EH (cell line): ENCODE measurements at places on chromosomes 1 and 21.

- no peak for DNase-seq
Measured at GRCh38 chr1:191152776-191153175, 675.1 kb upstream of the BRINP3 start.

GRCh38 chr1:44049839-44050238 is 18.6 kb upstream of the SLC6A9 start:
- peak; percentile 95 for DNase-seq

DNA sequence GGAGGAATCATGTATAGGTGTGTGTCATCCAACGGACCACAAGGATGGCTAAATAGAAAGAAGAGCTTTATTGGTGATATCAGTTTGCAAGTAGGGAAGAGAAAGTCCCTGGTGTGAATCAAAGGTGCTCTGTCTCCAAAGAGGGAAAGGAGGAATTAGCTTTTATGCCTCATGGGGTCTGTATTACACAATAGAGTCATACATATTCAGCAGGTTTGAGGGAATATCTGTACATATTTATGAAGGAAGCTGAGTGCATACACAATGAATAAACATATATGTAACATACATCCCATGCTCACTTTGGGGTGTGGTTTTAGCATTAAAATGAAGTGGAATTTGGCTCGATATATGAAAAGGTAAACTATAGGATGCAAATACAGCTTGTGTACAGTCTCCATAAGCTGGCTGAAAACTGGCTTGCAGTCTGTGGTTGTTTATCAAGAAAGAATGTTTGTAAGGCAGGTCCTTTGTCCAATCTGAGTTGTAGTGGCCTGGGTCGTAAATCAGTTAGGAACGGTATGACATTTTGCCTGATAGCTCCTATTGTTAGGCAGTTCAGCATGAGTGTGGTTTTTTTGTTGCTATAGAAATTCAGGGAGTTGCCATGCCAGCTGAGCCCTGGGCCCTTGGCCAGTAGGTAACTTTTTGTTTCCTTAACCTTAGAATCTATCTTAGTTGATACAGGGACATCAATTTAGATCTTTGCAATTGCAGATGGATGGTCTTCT is 198.0 kb upstream of the ZP4 start:
- DNase-seq: no peak

DNA sequence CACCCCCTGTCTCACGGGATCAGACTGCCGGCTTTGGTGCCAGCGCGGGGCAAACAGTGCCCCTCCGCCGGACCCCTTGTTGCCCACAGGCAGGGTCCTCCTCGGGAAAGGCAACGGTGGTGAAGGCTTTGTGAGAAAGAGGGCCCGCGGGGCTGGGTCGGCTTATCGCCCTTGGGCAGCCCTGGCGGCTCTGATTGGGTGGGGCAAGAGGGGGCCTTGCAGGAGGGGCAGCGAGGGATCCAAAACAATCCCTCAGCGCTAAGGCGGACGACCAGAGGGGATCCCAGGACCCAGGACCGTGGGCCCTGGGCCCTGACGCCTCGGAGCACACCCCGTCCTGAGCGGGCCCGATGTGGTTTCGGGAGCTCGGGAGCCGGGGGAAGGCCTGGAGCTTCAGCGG is 3.9 kb upstream of the ZNF678 start:
- no peak for DNase-seq

DNA sequence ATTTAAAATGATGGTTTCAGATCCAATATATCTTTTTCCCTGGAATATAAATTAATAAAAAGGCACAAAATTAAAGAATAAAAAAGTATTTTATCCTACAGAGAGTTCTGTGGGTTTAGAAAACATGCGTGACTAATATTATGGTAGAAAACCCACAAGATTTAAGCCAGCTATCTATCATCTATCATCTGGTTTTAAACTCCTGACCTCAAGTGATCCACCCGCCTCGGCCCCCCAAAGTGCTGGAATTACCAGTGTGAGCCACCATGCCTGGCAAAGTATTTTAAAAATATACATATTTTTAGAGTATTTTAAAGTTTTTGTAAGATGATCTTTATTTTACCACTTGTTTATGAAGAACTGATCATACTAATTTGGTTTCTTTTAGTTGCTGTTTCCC is 79.5 kb downstream of the NRIP1 start:
- no peak for DNase-seq

GRCh38 chr21:31387560-31388186 is 43.6 kb upstream of the TIAM1 start:
- no peak for DNase-seq

DNA sequence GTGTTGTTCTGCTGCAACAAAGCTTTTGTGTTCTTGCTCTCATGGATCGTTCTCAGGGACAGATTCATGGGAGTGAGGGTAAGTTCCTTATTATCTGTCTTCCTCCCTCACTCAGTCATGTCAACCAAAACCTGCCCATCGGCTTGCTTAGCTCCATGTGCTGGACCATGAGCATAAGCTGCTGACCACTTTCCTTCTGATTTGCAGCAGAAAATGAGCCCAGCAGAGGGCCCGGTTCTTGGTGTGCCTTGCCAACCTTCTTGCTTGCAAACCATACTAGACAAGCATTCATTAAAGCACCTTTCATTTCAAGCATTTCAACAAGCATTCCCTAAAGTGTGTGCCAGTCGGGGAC is 64.0 kb upstream of the COA6 start:
- no peak for DNase-seq

DNA sequence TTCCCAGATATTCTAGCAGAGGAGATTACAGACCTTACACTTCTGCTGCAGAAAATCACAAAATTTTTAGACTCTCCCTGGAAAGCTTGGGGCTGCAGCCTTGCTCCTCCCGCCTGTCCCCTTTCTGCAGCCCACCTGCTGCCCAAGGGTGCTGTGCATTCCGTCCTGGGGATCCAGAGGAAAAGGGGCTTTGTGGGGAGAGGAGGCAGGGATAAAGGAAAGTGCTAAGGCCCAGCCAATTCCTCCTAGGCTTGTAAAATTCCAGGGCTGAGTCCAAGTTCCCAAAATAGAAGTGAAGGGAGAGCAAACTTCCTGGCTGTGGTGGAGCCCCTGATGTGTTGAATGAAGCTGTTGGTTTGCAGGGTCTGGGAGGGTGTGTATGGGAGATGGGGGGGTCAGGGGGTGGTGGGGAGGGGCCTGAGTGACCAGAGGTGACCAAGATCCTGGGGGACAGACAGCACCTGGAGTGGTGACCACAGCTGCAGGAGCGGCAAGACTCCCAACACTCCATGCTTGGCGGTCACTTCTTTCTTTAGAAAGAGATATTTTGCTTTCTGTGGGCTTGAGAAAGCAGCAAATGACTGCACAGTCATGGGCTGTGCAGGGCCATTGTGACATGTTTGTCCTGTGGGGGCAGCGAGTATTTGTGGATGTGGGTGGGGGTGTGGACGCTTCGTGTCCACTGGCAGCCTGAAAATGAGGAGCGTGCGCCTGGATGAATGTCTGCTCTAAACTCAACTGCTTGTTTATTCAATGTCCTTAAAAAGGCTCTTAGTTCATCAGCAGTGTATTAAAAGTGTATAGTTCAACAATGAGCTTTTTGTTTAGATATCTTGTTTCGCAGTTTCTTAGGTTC is 68.4 kb downstream of the TLR5 start:
- DNase-seq: peak; percentile 26

GRCh38 chr1:234868296-234869147 is 258.5 kb upstream of the IRF2BP2 start:
- no peak for DNase-seq

DNA sequence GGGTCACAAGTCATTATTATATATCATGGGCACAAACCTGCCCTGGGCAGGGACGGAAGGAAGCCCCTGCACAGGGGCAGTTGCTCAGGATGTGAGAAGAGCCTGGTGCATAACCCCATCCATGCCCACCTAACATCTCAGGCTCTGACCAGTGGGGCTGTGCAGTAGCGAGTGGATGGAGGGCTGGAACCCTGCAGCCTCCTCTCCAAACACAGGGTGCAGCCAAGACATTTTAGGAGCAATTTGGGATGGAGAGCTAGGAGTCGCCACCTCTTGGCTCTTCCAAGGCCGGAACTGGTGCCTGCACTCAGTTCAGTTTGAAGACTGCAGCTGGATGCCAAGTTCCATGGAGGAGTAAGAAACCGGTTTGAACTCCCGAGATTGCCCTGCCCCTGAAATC is 2.8 kb downstream of the MX1 start:
- DNase-seq: no peak

DNA sequence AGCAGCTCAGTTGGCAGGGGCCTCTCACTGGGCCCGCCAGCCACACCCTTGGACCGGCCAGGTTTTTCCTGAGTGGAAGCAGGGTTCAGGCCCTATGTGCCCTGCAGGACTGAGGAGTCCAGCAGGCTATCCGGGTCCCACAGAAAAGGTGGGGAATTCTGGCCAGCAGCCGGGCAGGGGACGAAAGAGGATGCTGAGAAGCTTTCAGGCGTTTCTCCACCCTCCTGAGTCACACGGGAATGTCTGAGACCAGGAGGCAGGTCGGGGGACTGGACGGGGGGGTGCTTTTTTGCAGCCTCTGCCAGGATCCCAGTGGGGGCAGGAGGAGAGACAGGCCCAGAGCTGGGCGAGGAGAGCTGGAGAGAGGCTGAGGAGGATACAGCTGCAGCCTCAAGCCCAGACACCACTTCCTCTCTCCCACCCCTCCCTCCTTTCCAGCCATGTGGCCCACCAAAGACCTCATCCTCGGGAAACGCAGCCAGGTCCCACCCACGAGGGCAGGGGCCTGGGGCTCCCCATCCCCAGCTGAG is 105.4 kb downstream of the SPSB1 start:
- peak; percentile 64 for DNase-seq

- no peak for DNase-seq
Measured at GRCh38 chr1:152942161-152942560, 4.8 kb upstream of the SPRR5 start.

DNA sequence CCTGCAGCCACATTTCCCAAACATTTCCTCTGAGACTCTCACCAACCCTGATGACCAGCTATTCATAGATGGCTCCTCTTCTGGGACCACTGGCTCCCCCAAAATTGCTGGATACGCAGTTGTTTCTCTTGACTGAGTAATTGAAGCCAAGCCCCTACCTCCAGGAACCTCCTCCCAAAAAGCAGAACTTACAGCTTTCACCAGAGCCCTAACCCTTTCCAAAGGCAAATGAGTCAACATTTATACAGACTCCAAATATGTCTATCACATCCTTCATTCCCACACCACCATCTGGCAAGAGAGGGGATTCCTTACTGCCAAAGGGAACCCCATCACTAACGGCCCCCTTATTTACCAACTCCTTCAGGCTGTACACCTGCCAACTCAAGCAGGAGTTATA is 20.3 kb upstream of the CA6 start:
- no peak for DNase-seq

DNA sequence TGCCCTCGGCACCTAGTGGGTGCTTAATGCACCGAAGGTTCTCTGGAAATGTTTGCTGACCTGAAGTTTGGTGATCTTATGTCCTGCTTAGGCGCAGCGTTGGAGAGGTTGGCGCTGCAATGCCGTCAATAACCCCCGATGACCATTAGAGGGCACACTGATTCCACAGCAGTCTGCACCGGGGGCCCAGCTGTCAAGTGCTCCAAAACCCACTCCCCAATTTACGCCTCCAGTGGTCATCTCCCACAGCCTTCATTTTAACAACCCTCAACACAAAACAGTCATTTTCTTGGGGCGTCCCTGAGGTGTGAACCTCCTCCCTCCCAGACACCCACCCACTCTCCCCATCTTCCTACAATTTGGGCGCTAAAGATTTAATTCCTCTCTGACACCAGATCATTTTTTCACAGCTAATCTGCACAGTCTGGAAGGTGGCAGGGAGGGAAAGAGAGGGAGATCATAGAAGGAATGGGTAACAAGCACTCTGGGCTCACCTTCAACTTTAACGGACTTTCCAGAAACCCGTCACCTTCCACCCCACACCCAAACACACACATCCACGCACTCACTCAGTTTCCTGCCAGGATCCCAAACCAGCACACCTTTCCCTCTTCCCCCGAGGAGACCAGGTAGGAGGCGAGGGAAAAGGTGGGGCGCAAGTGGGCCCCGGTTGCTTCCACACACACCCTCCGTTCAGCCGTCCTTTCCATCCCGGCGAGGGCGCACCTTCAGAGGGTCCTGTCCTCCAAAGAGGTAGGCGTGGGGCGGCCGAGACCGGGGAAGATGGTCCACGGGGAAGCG is 570 bp upstream of the NPR1 start:
- peak; percentile 50 for DNase-seq
